Urinary bladder (tissue), 4 donors: ENCODE measurements at places on chromosomes 1 and 21. TPM values are rescaled to one million over a fixed set of nuclear protein-coding genes. Genes with fewer than 3 reads are reported as not detected.

- DNase-seq = no peak
These were observed 36.3 kb downstream of the DMAP1 start for GRCh38 chr1:44249543-44249942.

GRCh38 chr1:241611063-241611462 lies 29.1 kb downstream of the CHML start:
- no peak for DNase-seq

- no peak for DNase-seq
These were observed 209.8 kb downstream of the MATN1 start for GRCh38 chr1:30513396-30514136.

- no peak for DNase-seq
These were observed 24.8 kb upstream of the NTPCR start for GRCh38 chr1:232925421-232926220.

DNA sequence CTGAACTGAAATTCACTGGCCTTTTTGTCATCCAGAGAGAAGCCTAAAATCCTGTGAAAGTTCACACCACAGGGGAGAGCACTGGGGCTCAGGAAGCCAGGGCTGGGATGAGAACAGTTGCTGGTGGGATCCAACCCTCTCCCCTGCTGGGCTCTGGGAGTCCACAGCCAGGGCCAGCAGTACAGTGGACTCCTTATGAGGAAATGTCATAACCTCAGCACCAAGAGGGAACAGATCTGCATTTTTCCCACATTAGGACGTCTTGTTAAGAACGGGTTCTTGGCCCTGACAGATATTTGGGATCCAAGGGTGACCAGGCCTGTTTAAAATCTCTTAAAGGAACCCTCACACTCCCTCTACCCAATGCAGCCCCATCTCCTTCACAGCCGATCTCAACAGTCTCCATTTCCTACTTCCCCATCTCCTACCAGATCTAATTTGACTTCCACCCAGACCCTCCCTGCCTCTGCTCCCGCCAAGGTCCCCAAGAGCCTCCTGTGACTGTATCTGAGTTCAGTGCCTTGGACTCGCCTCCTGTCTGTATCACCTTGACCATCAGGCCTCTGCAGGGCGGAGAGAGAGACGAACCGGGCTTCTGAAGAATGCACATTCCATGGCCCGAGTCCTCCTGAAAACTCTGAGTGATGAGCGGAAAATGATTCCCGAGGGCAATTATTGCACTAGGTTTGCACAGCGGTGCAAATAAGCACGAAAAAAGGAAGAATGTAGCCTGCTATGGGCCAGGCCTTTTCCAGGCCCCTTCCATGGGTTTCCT lies 159.9 kb downstream of the TRABD2B start:
- no peak for DNase-seq

DNA sequence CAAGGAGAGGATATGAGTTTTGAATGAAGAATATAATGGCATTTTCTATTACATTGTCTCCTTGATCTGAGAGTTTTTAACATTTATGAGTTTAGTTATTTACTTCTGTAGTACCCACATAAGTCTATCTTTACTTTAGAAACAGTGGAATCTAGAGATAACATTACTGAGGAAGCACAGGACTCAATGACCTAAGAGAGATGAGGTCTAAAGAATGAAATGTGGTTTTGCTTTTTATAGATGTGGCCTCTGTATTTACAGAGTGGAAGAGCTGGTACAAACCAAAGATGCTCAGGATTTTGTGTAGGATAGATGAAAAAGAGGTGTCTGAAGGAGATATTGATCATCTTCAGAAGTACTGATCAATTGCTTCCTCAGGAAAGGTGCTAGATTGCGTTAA lies 177.3 kb downstream of the KCTD3 start:
- no peak for DNase-seq

- no peak for DNase-seq
These were observed 2.8 kb upstream of the CD1C start for GRCh38 chr1:158286941-158287346.

Gene KLHDC9
- 1.3 TPM for total RNA-seq

Gene EVA1B
- 27.7 TPM for total RNA-seq

Gene NECTIN4
- 12.2 TPM for total RNA-seq
